ENCODE measurements at places on chromosomes 11 and 22. TPM values are rescaled to one million over a fixed set of nuclear protein-coding genes. Genes with fewer than 3 reads are reported as not detected.

DNA sequence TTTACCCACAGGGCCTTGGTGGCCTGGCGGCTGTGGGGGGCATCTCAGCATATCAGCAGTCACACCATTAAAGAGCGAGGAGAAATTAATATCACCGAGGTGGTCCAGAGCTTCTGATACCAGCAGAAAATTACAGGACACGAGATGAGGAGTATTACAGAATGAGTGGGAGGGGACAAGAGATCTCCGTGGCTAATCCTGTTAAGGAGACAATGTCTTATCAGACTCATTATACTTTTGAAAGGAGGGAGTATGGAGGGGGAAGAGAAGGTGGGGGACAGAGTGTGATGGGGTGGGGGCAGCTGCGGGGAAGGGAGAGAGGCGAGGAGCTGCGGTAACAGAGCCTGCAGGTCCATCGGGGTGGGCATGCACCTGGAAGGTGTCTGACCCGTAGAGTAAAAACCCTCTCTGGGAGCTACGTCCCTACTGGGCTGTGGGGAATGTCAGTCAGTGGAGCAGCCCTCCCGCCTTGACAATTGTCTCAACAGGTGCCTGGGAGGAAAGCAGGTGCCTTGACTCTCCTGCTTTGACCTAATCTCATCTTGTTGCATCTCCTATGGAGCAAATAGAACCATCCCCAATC is 224.2 kb downstream of the CEP164 start:
- DNase-seq = no peak

MRPL49 gene
- 33.5 TPM for total RNA-seq

ALDH3B2 gene
- total RNA-seq = not detected

JAML gene
- total RNA-seq = 2.7 TPM

DNA sequence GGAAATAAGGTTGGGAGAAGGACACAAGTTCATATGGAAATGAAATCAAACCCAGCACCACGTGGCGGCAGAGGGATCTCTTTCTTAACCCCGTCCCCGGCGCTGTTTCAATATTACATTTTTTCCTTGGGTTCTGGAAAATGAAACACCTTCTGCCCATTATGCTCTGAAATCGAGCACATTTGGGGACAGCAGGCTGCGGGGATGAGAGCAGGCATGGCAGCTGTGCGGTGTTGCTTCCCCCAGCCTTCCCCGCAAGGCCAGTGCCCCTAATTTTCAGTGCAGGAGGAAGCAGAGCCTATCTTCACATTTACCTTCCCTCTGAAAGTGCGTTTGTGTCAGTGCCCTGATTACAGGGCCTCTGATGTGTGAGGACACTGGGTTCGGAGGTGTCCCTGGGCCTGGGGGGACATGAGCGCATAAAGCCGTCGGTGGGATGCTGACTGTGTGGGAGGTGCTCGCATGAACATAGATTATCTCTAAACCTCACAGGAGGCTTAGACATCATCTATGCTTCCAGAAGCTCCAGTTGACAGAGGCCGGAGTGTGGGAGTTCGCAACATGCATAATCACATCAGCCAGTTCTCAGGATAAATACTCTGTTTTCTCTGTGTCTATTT is 921.3 kb downstream of the BRD1 start:
- DNase-seq = no peak

TRIM6 gene
- total RNA-seq = 0.91 TPM

GRCh38 chr11:62770778-62771143 is 435 bp upstream of the TAF6L start:
- DNase-seq = no peak

DNA sequence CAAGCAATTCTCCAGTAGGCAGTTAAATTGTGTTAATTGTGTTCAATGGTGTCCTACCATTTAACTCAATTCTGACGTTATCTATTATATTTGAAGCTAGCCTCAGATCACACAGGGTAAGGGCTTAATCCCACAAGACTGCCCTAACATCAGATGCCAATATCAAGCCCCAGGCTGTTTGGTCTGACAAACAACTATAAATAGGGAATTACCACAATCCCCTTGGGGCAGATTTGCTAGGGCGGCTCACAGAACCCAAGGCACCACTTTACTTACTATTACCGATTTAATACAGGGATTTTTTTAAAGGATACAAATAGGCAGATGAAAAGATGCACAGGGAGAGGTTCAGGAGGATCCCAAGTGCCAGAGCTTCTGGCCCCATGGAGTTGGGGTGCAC is 678.4 kb downstream of the OPCML start:
- no peak for DNase-seq
